Stimulated activated CD4-positive, alpha-beta T cell treated with anti-CD3 and anti-CD28 coated beads, TNF-alpha, amount 100 ng/mL, for 1 hour (primary cell): ENCODE measurements at places on chromosomes 3 and 15.

DNA sequence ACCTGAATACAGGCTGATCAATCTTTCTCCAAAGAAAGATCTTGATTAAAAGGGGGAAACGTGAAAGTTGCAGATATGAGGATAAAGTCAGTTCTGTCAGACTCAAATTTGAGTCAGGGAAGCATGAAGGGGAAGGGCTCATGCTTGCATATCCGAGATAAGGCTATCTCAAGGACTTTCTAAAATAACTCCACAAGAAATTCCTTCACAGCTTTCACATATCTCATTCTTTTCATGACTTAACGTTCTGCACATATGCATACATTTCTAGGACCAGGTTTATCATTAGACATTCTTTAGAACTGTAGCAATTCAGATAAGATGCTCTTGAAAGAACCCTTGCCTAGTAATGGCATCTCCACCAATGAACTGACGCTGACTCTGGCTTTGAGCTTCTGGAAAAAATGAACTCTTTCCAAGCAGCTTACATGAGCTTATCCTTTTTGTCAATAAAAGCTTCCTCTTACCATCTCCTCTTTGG lies 15.9 kb downstream of the SH3GL3 start:
- DNase-seq, result no peak

- no peak for DNase-seq
These were observed 5.5 kb upstream of the BUB1B start for GRCh38 chr15:40155270-40155910.

DNA sequence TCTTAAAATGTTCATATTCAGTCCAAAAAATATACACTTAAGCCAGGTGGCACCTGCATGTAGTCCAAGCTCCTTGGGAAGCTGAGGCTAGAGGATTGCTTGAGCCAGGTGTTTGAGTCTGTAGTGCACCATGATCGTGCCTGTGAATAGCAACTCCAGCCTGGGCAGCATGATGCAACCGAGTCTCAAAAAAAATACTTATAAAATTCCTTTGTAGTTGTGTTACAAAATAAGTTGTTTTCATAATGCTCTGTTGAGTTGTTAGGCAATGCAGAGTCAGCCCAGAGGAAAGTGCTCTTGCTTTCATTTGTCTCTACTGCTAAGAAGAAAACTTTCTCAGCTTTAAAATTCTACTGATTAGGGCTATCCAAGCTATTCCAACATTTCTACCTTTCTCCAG lies 442.8 kb upstream of the ARRDC4 start:
- DNase-seq, result no peak

GRCh38 chr15:77702211-77702957 lies 69.7 kb upstream of the LINGO1 start:
- no peak for DNase-seq

GRCh38 chr3:123258811-123259420 lies 57.2 kb downstream of the SEC22A start:
- DNase-seq, result no peak

- DNase-seq, result no peak
These were observed 176.9 kb downstream of the FNDC3B start for GRCh38 chr3:172216267-172216666.

DNA sequence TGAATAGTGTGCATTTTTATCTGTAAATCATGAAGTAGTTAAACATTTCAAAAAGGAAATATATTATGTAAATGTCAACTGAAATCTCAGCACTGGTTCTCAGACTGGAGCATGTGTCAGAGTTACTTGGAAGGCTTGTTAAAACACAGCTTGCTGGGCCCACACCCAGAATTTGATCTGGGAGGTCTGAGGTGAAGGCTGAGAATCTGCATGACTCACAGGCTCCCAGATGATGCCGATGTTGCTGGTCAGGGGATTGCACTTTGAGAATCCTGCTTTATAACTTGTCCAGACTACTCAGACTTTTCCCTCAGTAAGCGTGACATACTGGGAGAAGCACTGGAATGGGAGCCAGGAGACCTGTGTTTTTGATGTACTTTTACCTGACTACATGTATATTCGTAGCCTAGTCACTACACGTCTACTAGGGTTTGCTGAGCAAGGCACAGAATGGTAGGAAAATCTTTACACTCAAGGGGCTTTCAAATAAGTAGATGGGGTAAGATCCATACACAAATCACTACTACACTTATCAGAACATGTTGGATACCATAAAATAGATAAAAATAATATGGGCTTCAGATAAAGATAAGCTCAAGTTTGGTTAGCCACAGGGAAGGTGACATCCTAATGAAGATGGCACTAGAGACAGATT lies 77.1 kb upstream of the MEX3B start:
- no peak for DNase-seq

DNA sequence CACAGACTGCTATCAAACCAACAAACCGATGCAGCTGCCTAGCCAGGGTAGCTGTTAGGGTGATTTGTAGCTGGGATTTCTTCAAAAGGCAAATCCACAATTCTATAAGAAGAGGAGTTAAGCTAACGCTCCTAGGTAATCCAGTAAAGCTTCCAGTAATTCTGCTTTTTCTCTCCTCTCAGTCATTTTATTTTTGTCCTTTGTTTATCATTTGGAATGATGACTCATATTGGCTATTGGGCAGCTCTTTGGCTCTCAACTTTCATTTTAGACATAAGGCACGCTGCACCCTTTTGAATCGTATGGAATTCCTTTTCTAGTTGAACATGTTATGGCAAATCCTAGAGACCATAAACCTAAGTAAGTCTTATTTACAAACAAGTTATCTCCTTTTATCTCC lies 53.2 kb upstream of the PPARG start:
- DNase-seq, result no peak

DNA sequence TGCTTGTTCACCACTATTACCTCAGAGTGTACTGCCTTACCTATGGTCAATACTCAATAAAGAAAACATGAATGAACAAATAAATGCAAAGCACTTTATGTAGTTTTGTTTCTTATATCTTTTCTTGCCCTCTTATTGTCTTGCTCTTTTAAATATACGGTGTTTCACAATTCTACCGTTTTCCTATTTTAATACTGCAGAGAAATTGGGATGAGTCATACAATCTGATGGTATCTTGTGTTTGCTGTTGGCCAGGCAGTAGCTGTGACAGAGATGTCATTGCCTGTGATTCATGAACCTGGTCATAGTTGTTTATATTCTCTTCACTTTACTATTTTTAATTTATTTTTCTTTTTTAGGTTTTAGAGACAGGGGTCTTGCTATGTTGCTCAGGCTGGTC lies 48.3 kb downstream of the SERP1 start:
- no peak for DNase-seq

GRCh38 chr15:52529341-52529924 lies 753 bp upstream of the MYO5A start:
- DNase-seq, result peak; percentile 10

DNA sequence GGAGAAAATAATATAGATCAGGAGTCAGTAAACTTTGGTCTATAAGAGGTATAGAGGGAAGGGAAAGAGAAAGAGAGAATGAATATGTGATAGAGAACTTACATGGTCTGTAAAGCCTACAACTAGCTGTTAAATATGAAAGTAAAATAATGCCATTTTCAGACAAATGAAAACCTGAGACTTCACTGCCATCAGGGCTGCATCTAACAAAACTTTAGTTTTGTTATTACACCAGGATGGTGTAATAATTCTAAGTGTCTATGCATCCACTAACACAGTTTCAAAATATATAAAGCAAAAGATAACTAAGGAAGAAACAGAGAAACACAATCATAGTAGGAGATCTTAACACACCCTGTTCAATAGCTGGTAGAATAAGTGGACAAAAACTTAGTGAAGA lies 217.7 kb downstream of the KLF13 start:
- DNase-seq, result no peak

- DNase-seq, result no peak
These were observed 178.4 kb downstream of the ATP10A start for GRCh38 chr15:25684521-25685431.

- DNase-seq, result no peak
These were observed 93.9 kb downstream of the OPA1 start for GRCh38 chr3:193686665-193687483.

GRCh38 chr3:98240131-98240530 lies 23.9 kb upstream of the OR5H6 start:
- no peak for DNase-seq

GRCh38 chr3:194937144-194937543 lies 251.5 kb downstream of the FAM43A start:
- DNase-seq, result no peak

GRCh38 chr15:74709011-74709410 lies 13.2 kb upstream of the EDC3 start:
- DNase-seq, result no peak

DNA sequence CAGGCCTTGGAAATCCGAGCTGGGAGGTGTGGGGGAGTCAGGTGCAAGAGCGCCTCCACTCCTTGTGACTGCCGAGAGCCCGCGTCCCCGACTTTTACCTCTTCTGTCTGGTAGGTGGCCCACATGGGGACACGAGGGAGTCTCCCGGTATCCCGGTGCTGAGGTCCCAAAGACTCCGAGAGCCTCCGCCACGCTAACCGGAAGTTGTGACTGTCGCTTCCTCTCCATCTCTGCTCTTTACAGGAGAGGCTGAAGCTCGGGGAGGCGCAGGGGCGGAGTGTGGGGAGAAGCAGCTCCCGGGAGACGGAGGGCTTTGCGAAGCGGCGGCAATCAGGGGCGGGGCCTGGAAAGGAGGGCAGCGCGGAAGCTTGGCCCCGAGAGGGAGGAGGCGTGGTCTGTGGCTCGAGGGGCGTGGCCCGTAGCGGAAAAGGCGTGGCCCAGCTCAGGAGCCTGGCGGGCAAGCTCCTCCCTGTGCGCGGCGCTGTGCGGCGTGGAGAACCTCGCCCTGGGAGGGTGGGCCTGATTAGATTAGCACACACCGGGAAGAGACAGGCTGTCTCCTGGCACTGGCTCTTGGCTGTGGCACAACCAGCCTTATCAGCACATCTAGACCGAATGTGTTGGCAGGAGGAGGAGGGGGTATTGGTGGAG lies 143.9 kb downstream of the GABRB3 start:
- DNase-seq, result no peak

DNA sequence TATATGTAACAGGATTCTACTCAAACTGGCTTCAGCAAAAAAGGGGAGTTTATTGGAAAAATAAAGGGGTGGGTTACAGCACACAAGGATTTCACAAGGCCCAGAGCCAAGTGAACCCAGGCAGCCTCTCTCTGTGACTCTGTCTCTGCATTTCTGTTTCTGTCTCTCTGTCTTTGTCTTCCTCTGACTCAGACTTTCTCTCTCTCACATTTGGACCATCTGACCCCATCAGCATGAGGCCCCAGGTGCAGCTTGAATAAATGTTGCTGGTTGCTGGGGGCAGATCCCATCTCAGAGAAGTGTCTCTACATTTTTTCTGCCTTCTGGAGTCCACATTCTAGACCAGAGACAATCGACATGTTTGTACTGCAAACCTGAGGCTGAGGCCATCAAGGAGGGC lies 45.0 kb downstream of the RPLP1 start:
- no peak for DNase-seq

GRCh38 chr3:81808900-81809299 lies 47.5 kb upstream of the GBE1 start:
- no peak for DNase-seq

DNA sequence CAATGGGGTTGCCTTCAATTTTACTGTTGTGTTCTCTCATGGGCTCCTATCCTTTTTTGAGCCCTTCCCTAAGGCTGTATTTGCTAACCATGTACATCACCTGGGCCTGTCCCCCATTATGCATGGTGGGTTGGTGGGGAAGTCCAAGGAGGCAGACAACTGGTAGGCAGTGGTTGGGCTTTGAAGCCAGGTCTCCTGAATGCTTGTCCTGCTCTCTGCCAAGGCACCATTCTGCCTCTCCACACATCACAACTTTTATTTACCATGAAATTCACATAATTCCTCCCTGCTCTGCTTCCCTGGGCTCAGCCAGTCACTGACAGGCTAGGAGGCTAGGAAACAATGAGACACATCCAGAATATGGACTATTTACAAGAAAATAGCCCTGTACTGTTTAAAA lies 41.0 kb upstream of the COPB2 start:
- DNase-seq, result no peak

DNA sequence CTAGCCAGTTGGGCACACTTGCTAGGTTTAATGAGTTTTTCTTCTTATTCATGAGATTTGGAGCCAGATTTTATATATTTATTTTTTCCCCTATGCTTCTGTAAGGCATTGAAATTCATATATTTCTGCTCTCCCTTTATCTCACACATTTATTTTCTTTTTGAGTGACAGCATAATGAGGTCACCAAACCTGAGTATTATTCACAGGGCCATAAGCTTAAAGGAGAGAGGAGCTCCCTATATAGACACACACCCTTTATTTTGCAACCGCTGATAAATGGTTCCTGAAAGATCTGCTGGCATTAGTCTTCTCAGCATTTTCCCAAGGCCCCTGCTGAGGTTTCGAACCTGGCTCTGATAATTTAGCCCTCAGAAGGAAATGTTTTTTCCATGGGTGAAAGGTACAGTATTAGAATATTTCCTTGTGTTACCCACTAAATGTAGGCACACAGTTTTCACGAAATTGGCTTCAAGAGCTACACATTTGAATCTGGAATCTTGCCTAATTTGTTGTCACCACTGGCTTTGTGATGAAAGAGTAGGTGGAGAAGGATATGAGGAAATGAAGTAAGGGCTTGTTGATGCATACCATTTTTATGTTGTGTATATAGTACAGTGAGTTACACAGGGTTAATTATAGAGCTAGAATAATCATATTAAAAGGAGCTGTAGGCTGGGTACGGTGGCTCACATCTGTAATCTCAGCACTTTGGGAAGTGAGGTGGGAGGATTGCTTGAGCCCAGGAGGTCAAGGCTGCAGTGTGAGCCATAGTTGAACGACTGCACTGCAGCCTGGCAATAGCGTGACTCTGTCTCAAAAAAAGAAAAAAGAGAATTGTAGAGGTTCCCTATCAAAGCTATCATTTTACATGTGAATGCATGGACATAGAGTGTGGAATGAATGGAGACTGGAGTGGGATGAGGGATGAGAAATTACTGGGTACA lies 6.5 kb downstream of the KLHL18 start:
- no peak for DNase-seq

GRCh38 chr3:133506215-133506901 lies 67.1 kb upstream of the CDV3 start:
- DNase-seq, result no peak

GRCh38 chr15:99324700-99325099 lies 73.4 kb downstream of the LRRC28 start:
- DNase-seq, result no peak

- no peak for DNase-seq
These were observed 630.5 kb downstream of the TBL1XR1 start for GRCh38 chr3:176566757-176567156.

DNA sequence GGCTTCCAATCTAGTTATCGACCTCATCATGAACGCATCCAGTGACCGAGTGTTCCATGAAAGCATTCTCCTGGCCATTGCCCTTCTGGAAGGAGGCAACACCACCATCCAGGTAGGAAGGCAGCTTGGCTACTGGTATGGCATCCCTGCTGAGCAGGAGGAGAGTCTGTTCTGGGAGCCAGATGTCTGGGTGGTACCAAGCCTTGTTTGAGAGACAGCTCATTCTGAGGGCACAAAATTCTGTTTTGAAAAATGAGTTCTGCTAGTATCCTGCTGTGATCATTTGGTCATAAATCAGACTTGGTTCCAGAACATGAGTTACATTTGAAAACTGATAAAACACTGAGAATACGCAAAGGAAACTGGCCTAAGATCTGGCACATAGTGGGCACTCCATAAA lies 242.1 kb downstream of the ITPR1 start:
- no peak for DNase-seq

GRCh38 chr3:179375091-179375999 lies 27.8 kb downstream of the MFN1 start:
- no peak for DNase-seq
